Effector memory CD4-positive, alpha-beta T cell (primary cell): ENCODE measurements at places on chromosomes 4 and X.

DNA sequence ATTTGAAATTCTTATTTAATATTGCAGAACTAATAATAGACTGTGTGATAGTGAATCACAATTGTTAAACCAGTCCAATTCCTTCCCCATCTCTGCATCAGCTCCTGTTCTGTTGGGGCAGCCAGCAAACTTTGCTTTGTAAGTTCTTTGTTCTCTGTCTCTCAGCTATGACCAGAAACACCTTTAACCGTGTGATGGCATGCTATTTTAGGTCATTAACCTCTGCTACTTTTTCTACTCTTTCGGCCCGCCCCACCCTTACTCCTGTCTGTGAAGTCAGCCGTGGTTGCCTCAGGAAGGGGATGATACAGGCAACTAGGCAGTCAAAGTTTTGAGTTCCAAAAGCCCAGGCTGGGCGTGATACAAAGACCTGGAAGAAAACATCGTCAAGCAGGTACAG is 51.3 kb upstream of the EGFL6 start:
- no peak for DNase-seq

DNA sequence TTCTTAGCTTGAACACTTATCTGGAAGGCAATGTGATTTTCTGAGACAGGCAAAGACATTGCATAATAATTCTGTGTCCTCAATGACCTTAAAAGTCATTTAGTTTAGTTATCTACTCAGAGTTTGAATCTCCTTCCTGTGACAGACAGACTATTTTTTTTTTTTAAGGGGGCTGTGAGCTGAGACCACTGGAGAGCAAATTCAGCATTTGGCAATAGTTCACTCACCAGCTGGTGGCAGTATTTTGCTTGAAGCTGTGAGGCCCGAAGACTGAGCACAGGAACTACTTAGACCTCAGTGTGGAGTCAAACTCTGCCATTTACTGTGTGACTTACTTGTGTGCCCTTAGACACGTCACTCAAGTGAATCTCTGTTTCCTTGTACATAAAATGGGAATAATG is 22.9 kb upstream of the CPE start:
- no peak for DNase-seq

DNA sequence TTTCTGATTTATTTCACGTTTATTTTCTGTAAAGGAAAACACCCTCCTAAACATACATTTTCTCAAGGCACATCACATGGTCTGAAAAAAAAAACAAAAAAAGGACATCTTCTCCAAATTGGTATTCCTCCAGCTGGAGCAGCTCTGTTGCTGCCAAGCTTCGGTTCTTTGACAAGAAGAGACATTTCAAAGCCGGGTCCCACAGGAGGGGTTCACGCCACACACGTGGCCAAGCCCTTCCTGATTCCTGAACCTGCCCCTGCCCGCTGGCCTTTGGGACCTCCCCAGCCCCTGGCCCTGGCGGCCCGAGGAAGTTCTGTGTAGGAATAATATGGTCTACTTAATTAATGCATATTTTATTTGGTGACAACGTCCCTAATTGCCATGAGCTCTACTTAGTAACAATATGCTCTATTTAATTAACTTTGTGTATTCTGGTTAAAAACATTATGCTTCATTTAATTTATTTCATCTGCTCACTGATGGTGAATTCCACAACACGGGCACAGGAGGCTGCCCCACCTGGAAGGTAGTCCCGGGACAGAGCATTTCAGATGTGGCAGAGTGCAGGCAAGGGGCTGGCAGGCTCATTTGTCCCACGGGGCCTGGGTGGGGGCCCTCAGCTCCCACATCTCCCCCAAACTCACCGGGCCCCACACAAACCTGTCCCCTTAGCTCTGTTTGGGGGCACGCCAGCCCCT is 5.4 kb upstream of the RGS12 start:
- no peak for DNase-seq

DNA sequence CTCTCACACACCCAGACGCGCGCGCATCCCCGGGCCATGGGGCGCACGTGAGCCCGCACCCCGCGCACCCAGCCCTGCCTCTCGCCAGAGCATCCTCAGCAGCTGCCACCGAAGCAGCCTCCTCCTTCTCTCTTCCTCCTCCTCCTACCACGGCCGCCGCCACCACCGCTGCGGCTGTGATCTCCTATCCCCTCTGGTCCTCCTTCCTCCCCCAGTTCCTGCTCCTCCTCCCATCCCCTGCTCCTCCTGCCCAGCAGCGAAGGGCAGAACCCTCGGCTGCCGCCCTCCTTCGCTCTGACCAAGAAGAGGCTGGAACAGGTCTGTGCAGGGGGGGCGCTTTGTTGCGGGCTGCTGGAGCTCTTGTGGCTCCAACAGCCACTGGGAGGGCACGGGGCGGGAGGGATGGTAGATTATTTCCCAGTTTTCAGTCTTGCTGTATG is 148.7 kb upstream of the CHRDL1 start:
- DNase-seq: no peak

DNA sequence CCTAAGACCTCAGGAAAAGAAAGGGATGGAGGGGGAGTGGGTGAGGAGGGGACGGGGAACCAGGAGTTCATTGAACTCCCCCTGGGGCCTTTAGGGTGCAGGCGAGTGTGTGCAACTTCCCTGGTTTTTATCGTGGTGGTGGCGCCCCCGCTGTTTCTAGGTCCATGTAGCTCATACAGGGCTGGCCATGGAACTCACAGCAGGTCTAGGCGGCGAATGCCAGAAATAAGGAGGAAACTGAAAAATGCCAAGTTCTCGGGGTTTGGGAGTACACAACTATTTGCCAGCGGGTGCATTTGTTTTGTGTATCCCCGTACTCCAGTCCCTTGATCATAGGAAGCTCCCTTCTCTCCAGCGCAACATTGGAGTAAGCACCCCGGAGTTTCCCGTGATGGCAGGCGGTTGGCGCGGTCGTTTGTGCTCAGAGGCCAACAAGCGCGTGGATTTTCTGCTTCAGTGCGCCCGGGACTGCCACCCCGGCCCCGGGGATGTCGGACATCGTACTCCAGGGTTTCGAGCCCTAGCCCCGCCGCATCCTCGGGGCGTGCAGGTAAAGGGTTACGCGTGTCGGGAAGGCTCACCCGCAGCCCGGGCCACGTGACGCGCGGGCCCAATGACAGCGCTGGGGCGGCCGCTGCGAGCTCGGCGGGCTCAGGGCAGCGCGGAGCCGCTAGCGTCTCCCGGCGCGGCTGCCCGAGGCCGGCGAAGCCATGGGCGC is 208.9 kb downstream of the NWD2 start:
- DNase-seq: peak; percentile 16
